H9 (cell line): ENCODE measurements at places on chromosomes 12 and 14. TPM values are rescaled to one million over a fixed set of nuclear protein-coding genes. Genes with fewer than 3 reads are reported as not detected.
A peak's percentile ranks its signal among the peaks of the same experiment; 100 is the strongest.

Gene CCDC196
- total RNA-seq, result not detected in 2 replicates

- no peak overlapping the region for H3K4me3 ChIP-seq
- H3K27ac ChIP-seq, result no peak overlapping the region
- peak; percentile 39 for DNase-seq
- H3K27me3 ChIP-seq, result no peaks in the 10 kb centered on the region
Observed at GRCh38 chr12:108004319-108004718, 124.8 kb upstream of the WSCD2 start.

GRCh38 chr12:57343703-57344378, 87.0 kb downstream of the R3HDM2 start:
- H3K4me3 ChIP-seq, result no peak overlapping the region
- peaks cover 5% of the 10 kb centered on the region; the same call in 1 of the 2 replicates for H3K4me1 ChIP-seq
- H3K27ac ChIP-seq, result no peak overlapping the region
- no peak for DNase-seq
- H3K36me3 ChIP-seq, result peaks cover 6% of the 10 kb centered on the region; the same call in 1 of the 2 replicates

DNA sequence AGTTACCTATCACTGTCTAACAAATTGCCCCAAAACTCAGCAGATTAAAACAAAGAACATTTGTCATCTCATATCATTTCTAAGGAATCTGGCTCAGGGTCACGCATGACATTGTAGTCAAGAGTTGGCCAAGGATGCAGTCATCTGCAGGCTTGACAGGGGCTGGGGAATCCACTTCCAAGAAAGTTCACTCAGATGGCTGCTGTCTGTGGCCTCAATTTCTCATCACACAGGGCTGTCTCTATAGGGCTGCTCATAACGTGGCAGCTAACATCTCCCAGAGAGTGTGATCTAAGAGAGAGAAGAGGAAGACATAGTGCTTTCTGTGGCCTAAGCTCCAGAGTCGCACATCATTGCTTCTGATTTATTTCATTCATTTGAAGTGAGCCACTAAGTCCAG, 17.0 kb upstream of the IL22 start:
- no peaks in the 10 kb centered on the region for H3K36me3 ChIP-seq
- DNase-seq, result no peak
- H3K27me3 ChIP-seq, result no peaks in the 10 kb centered on the region
- no peak overlapping the region for H3K4me3 ChIP-seq
- no peaks in the 10 kb centered on the region for H3K4me1 ChIP-seq

GRCh38 chr14:91270188-91270587, 25.7 kb upstream of the GPR68 start:
- no peak overlapping the region for H3K4me3 ChIP-seq
- no peak overlapping the region for H3K27ac ChIP-seq
- H3K4me1 ChIP-seq, result no peaks in the 10 kb centered on the region
- no peak for DNase-seq
- no peaks in the 10 kb centered on the region; the same call in 1 of the 2 replicates for H3K27me3 ChIP-seq
- peaks cover 9% of the 10 kb centered on the region for H3K36me3 ChIP-seq

DNA sequence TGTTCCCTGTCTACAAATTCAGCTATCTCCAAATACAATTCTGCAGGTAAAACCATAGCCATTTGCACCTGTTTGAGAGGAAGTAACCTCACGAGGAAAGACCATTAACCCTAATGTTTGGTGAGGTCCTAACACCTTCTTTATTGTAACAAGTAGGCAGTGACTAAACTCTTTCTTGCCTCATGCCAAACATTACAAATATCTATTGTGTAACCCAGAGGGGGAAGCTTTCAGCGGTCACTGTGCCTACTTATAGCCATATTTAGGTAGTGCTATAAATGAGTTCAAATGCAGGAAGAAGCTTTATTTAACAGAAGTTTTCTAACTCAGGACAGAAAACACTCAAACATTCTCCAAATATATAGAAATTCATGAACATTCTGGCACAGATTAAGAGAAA, 252.7 kb downstream of the LRFN5 start:
- H3K27ac ChIP-seq, result no peak overlapping the region
- no peaks in the 10 kb centered on the region for H3K4me1 ChIP-seq
- no peak overlapping the region for H3K4me3 ChIP-seq
- no peaks in the 10 kb centered on the region for H3K27me3 ChIP-seq
